ENCODE measurements at places on chromosomes 6 and 20. TPM values are rescaled to one million over a fixed set of nuclear protein-coding genes. Genes with fewer than 3 reads are reported as not detected.

DNA sequence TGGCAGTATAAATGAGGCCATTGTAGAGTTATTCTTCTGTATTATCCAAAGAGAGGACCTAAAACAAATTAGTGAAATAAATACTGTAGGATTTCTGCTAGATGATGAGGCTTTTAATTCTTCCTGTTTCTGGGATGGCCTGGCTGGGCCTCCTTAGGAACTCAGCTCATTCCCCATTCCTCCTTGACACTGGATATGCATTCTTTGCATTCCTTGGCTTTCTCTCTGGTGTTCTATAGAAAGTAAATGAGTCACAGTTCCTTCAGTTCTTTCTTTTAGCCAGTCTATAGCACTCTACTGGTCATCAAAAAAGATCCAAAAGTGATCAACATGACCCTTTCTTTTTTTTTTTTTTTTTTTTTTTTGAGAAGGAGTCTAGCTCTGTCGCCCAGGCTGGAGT, 8.6 kb downstream of the OR10C1 start:
- DNase-seq: no peak

GRCh38 chr6:169723200-169723909, 945 bp downstream of the PHF10 start:
- DNase-seq: peak; percentile 76

DNA sequence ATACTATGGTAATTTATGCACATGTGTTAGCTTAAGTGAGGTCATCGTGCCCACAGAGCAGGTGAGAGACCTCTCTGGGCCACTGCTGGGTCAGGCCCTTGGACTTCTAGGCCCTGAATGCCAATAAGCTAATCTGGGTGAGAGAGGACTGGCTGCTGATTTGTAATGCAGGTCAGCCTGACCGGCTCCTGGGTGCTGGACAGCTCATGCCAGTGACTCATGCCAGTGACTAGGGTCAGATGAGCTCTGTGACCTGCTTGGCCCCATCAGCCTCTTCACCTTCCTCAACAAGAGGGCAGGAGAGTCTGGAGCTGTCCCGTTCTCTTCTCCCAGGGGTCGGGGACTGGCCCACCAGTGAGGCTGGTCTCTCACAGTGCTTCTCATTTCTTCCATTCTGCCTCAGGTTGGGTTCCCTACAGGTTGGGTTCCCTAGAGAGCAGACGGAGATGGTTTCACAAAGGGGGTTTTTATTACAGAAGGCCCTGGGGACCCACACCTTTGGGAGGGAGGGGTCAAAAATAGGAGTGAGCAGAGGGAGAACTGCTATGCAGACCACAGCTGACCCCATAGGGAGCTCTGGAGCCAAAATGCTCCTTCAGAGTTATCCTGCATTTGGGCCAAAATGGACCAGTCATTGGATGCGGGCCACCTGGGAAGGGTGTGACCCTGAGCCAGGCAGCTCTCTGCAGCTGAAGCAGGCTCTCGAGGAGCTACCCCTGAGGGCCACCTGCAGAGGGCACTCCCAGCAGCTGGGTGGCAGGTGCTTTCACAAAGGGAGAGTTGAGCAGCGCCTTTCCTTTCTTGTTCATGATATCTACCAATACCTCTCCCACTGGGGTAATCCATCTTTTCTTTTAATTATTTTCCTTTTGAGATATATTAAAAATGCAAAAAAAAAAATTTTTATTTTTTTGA, 2.2 kb upstream of the OXT start:
- DNase-seq: no peak

DNA sequence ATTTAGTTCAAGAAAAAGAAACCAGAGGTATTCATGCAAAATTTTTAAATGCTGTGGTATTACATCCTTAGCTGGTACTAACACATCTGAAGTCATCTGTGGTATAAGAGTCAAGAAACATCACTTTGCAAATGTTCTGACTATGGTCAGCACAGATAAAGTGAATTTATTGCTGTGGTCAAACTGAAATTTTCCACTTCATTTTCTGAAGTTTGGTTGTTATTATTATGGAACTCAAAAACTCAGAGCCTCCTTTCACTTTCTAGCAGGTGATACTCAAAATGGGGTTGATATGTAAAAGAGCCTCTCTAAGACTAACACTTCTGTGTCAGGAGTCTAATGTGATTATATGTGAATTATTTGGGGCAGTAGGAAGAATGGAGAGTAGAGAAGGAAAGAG, 257.8 kb downstream of the RNGTT start:
- DNase-seq: no peak

- no peak for DNase-seq
These were observed 5.7 kb downstream of the ARHGAP40 start for GRCh38 chr20:38607351-38607750.

GRCh38 chr20:53370345-53370961, 223.2 kb downstream of the ZNF217 start:
- no peak for DNase-seq

DNA sequence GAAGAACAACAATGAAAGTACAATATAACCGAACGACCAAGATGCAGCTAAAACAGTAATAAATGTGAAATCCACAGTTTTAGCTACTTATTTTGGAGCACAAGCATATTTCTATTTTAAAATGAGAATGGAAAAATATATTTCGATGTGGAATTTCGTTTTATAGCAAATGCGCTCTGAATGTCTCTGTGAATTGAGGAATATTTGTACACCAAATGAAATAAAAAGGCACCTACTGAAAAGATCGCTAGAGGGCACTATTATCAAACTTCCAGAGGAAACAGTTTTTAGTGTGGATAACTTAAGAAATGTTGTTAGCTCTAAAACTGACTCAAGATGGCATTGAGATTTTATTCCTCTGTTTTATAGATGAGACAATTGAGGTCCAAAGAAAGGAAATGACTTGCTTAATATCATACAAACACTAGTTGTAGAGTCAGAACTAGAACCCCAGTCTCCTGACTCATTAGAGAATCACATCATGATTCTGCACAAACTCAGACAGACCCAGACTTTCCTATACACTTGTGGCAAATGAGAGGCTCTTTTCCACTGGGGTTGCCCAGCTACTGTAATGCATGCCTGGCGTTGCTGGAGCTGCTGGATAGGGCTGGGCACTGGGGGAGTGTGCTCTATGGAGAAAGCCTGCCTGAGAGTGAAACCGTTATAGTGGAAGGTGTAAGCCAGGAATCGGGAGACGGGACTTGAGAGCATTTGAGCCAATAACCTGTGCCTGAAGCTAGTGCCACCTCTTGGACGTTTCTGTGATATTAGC, 51.9 kb downstream of the GCLC start:
- DNase-seq: peak; percentile 66

DNA sequence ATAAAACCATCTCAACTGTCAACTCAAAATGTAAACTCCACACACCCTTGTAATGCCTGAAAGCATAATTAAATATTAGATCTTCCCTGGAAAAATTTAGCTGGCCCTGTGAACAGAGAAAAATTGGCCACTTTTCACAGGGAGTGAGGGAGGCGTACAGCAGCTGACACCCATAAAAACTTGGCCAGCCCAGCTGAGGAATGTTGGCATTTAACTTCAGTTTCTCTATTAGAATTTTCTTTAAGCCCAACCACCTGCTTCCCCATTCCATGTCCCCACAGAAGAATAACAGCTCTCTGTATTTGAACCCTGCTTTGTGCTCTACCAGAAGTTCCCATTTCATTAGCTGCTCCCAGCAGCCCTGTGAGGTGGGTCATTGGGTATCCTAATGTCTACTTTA, 41.0 kb downstream of the PKHD1 start:
- no peak for DNase-seq

GRCh38 chr6:103027271-103027931, 1633.9 kb downstream of the GRIK2 start:
- DNase-seq: no peak

- DNase-seq: no peak
These were observed 50.1 kb downstream of the CARMIL1 start for GRCh38 chr6:25329161-25329817.

DNA sequence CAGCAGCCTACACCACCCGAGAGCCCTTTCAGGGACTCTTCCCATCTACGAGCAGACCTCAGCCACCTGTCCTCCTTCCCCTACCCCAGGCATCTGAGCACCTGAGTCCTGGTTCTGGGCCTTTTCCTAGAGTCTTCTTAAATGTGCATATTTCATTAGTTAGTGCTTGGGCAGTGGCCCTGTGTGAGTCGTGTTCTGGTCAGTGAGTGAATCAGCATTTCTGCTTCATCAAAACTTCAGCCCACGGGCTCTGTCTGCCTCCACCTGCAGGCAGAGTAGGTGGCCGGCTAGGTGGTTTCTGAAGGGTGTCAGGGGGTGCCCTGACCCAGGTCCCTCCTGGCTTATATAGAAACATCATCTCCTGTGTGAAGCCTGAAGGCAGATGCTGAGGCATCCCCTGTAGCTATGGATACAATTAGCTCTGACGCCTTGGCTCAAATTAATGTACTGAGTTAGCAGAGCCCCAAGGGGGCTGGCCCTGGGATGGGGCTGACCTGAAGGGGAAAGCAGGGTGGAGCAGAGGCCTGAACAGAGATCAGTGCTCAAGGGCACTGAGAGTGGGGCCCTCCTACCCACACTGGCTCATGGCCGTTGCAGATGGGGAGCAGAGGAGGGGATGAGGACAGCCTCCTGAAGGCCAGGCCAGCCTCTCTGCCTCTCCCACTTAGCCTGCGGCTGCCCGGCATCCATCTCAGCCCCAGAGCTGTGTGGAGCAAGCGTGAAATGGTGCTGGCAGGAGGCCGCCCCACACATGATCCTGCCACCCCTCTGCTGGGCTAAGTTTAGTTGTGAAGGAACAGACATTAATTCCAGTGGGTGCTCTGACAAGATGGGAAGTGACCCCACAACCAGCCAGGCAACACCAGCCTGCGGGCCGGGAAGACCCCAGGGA, 13.6 kb downstream of the IP6K3 start:
- DNase-seq: no peak

GRCh38 chr6:115838763-115839401, 221.8 kb downstream of the FRK start:
- DNase-seq: peak; percentile 10

- no peak for DNase-seq
These were observed 25.9 kb upstream of the MYT1 start for GRCh38 chr20:64138276-64138815.

GRCh38 chr20:60579941-60580515, 621.8 kb downstream of the CDH26 start:
- DNase-seq: no peak

GRCh38 chr6:148608199-148608951, 138.5 kb upstream of the UST start:
- DNase-seq: peak; percentile 20

DNA sequence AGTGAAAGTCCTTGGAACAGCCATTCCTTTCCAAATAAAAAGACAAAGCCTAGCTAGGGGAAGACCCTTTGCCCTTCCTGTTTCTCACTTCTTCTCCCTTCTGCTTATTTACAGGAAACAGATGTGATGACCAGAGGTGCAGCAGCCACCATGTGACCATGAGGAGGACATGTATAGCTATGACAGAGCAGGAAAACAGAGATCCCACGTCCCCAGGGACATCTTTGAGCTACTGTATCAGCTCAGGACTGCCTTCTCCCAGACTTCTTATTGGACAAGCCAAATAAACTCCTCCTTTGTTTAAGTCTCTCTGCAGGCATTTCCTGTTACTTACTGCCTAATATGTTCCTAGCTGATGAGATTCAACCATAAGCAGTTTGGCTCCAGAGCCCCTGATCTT, 133.1 kb upstream of the MLN start:
- DNase-seq: no peak

DNA sequence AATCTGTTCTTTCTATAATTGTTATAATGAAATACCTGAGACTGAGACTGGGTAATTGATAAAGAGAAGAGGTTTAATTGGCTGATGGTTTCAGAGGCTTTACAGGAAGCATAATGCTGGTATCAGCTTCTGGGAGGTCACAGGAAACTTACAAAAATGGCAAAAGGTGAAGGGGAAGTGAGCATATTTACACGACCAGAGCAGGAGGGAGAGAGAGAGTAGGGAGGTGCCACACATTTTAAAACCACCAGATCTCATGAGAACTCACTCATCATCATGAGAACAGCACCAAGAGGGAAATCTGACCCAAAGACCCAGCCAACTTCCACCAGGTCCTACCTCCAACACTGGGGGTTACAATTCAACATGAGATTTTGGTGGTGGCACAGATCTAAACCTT, 2.6 kb upstream of the SIRPB1 start:
- DNase-seq: no peak

DNA sequence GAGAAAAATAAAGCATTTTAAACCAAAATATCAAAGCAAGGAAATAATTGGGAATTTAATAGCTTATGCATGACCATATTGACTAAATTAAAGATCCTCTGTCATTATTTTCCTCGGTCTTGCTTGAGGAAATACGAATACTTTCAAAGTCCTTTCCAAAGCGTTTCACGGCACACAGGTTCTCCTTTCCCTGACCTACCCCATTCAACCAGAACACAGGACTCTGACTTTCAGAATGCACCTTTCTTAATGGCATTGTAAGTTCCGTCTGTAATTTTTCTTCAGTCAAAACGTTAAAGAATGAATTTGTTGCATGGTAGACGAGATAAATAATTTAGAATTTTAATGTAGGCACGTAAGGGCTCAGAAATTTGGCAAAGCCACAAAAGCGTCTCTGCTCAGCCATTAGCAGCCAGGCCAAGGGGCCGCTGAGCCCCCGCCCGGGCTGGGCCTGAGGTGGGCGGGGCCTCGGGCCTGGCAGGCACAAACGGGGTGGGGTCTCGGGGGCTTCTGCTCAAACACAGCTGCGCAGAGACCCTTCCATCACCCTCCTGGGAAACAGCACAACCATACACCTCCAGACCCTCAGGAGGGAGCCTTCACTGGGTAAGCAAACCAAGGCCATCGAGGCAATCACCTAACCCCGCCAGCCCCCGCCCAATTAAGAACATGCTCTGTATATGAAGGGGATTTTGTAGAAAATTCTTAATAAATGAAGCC, 3.4 kb downstream of the NEDD9 start:
- DNase-seq: no peak

DNA sequence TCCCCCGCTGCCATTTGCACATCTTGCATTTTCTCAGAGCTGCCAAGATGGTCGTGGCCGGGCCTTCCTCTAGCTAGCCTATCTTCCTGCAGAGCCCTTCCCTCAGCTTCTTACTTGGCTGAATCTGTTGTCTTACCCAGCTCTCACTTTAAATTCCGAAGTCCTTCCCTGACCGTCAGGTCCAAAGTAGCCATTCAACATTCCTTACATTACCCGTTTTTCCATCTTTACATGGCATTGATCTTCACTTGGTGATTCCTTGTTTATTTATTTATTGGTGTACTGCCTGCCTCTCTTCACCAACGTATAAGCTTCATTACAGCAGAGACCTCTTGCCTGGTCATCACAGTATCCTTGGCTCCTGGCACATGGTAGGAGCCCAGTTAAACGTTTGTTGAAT, 137.4 kb upstream of the ESR1 start:
- no peak for DNase-seq

Gene DNAJC5
- 51.2 TPM for total RNA-seq

Gene ANKRD66
- total RNA-seq: not detected

Gene BPIFA1
- not detected for total RNA-seq

Gene SLPI
- total RNA-seq: not detected

Gene APOM
- 0.43 TPM for total RNA-seq

Gene LY86
- total RNA-seq: not detected

Gene RIPOR2
- 5.2 TPM for total RNA-seq

All from fibroblast of villous mesenchyme (primary cell).